ENCODE measurements at places on chromosomes 3 and 15.

DNA sequence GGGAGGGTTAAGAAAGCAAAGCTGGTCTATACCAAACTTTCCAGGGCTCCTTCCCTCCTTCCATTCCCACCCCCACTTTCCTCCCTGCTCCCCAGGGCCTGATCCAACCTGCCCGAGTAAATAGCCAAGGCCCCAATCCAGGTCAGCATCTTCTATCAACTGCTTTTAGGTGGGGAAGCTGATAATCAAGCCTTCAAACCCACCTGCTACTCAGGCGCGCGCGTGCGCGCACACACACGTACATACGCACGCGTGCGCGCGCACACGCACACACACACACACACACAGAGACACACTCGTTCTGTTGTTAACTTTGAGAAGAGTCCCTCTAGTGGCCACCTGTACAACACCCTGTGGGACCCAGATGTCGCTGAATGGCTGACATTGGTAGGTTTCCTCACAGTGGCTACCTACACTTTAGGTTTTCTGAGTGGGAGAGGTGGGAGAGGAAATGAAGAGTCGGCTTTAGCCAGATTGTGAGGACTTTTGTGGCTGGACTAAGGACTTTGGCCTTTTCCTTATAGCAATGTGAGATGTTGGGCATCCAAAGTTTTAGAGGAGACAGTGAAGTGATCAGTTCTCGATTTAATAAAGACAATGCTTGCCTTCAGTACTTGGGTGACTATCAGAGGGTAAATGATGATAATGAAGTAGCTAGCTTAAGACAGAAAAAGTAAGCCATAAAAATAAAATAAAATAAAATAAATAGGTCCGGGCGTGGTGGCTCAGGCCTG lies 179.9 kb upstream of the C2CD4B start:
- peak; percentile 67 for DNase-seq

GRCh38 chr15:79169526-79170133 lies 79.0 kb upstream of the RASGRF1 start:
- DNase-seq: peak; percentile 30

DNA sequence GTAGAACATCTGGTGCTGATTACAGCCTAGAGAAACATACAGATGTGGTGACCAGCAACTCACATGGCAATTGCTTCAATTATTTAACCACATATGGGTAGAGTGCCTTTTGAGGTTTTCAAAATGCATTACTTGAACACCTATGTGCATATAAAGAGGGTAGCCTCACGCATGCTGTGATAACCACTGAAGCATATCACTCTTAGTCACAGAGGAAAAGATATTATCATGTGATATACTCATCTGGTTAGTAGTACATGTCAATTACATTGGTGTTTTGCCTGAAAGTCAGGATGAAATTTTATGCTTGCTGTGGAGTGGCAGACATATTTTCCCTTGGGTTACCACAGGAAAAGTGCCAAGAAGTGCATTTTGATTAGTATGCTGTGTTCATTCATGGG lies 459.3 kb upstream of the AGTR1 start:
- no peak for DNase-seq

DNA sequence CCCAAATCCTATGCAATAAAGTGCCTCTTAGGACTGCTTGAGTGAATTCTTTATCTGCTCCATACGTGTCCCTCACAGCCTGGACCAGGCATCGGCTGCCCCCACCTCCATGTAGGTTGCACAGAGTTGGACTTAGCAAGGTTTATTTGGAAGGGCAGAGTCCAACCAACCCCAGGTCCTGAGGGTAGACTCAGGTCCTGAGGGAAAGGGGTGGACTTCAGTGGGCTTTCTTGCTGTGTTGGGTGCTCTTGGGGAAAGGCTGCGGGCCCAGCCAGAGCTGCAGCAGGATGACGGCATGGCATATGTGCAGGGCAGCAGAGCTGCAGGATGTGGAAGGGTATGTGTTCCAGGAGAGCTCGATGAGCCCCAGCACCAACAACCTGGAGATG lies 6.5 kb downstream of the ALG3 start:
- DNase-seq: no peak

DNA sequence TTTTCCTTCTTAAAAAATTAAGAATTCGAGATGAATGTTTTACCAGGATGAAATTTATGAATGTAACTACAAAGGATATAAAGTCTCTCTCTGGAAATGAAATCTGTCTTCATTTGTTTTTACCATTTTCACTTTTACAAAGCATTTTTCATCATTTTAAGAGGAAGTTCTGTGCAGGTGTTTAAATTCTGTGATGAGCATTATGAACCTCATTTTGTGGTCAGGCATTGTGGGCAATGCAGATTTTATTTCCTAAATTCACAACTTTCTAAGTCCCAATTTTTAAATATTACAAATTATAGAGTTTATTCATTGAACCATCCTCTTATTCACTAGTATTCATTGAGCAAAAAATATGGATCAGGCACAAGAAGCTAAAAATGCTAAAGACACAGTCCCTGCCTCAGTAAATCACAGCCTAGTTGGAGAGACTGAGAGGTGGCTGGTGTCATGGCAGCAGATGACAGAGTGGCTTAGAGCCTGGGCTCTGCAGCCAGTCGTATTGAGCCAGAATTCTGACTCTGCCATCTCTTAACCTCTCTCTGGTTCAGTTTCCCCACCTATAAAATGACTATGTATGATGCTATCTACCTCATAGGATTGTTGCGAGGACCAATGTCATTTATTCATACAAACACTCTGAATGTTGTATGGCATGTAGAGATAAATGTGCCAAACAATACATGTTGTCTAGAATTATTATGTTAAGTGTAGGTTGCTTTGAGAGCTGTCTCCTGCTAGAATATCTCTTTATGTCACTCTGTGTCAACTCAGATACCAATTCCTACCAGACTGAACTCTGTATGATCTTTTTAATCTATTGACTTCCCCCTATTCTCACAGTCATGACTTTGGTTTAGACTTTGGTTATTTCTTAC lies 7.5 kb upstream of the TGFBR2 start:
- DNase-seq: no peak

DNA sequence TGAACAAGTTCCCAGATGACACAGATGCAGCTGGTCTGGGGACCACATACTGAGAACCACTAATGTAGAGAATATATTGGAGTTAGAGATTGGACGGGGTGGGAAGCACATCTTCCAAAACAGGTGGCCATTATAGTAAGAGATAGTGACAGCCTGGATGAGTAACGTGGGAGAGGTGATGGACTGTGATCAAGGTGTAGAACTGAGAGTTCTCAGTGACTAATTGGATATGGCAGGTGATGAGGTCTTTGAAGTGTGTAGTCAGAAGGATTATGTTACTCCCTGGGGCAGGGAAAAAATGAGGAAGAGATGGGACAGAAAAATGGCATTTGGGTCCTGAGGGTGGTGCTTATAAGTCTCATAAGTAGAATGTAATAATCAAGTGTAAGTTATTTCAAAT lies 66.6 kb downstream of the KCNMB2 start:
- DNase-seq: no peak

GRCh38 chr3:169505577-169506230 lies 157.8 kb downstream of the MECOM start:
- DNase-seq: peak; percentile 21

- DNase-seq: no peak
Observed at GRCh38 chr15:34018021-34018645, 20.9 kb downstream of the AVEN start.

GRCh38 chr3:110243081-110243480 lies 828.5 kb upstream of the NECTIN3 start:
- DNase-seq: no peak

- DNase-seq: no peak
Observed at GRCh38 chr3:129233538-129233937, 15.9 kb upstream of the COPG1 start.

- DNase-seq: no peak
Observed at GRCh38 chr3:188567478-188568195, 413.7 kb downstream of the LPP start.

DNA sequence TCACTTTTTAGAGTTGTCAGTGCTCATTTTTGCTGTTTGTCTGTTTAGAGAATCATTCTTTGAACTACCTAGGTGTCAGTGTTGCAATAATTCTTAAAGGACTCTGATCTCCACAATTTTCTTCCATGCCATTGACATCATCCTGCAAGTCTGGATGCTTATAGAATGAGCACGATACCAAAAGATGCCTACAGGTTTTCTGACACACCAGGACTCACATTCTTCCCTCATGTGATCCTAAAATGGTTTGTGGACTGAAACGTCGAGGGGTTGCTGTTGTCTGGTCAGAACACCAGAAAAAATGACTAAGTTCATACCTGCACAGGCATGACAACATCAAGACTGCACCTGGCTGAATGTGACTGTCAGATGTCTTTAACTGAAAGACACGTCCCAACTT lies 95.9 kb downstream of the SEMA5B start:
- DNase-seq: no peak

Measured in erythroblast (primary cell).